ENCODE measurements at places on chromosomes 3 and 15.

- H3K27me3 ChIP-seq, result no peaks in the 10 kb centered on the region
- H3K4me3 ChIP-seq, result no peak overlapping the region
- DNase-seq, result no peak
- H3K36me3 ChIP-seq, result no peaks in the 10 kb centered on the region
- no peak overlapping the region for H3K27ac ChIP-seq
Observed at GRCh38 chr3:180548050-180548449, 53.9 kb upstream of the TTC14 start.

DNA sequence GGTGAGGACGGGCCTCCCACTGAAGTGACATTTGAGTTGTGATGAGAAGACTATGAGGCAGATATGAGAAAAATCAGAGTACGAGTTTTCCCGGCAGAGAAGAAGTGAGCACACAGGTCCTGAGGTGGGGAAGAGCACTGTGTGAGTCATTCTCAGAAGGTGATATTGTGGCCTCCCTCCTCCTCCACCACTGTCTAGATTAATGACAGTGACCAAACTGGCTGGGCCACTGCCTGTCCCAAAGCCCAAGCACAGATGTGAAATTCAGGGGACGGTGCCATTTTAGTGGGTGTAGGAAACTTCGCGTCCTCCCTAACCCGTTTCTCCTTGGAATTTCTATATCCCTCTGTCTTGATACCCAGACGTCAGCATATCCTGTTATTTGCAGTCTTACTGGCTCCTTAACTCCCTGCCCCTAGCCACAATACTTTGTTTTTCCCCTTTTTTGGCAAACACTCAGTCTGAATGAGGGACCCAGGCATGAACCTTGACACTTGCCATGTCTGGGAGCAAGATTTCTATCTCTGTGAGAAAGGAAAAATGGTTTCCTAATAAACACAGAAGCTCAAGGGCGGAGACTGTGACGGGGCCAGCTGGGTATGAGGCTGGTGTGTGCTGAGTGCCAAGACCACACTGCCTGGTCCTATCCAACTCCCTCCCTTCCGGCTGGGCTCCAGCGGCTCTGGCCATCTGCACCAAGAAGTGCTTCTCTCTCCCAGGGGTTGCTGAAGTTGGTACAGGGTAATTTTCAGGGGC is 15.2 kb downstream of the PRICKLE2 start:
- no peaks in the 10 kb centered on the region for H3K27me3 ChIP-seq
- H3K36me3 ChIP-seq, result peaks cover 2% of the 10 kb centered on the region
- DNase-seq, result no peak
- H3K27ac ChIP-seq, result no peak overlapping the region

- H3K27me3 ChIP-seq, result no peaks in the 10 kb centered on the region
- no peak for DNase-seq
- H3K4me3 ChIP-seq, result no peak overlapping the region
- H3K4me1 ChIP-seq, result peaks cover 15% of the 10 kb centered on the region
Observed at GRCh38 chr15:71807125-71807629, 3.2 kb upstream of the NR2E3 start.

- no peak for DNase-seq
- no peaks in the 10 kb centered on the region for H3K27me3 ChIP-seq
- no peak overlapping the region for H3K4me3 ChIP-seq
- H3K4me1 ChIP-seq, result peaks cover 4% of the 10 kb centered on the region
- no peak overlapping the region for H3K27ac ChIP-seq
Observed at GRCh38 chr15:28902856-28903255, 17.1 kb downstream of the APBA2 start.

GRCh38 chr3:128551867-128552266 is 58.9 kb upstream of the GATA2 start:
- H3K27me3 ChIP-seq, result peaks cover 20% of the 10 kb centered on the region
- no peak for DNase-seq
- H3K4me1 ChIP-seq, result peaks cover 22% of the 10 kb centered on the region
- no peak overlapping the region for H3K4me3 ChIP-seq
- no peak overlapping the region for H3K27ac ChIP-seq

GRCh38 chr3:414063-414462 is 217.5 kb downstream of the CHL1 start:
- H3K4me1 ChIP-seq, result no peaks in the 10 kb centered on the region
- no peaks in the 10 kb centered on the region for H3K36me3 ChIP-seq
- DNase-seq, result peak; percentile 10
- no peak overlapping the region for H3K27ac ChIP-seq

- no peak for DNase-seq
- no peaks in the 10 kb centered on the region for H3K27me3 ChIP-seq
- peaks cover 34% of the 10 kb centered on the region for H3K4me1 ChIP-seq
- no peak overlapping the region for H3K27ac ChIP-seq
- H3K36me3 ChIP-seq, result no peaks in the 10 kb centered on the region
- no peak overlapping the region for H3K4me3 ChIP-seq
Observed at GRCh38 chr15:68610825-68611224, 32.0 kb downstream of the CORO2B start.

- no peak for DNase-seq
- H3K27me3 ChIP-seq, result no peaks in the 10 kb centered on the region
- H3K36me3 ChIP-seq, result peaks cover 7% of the 10 kb centered on the region
- no peak overlapping the region for H3K4me3 ChIP-seq
- H3K4me1 ChIP-seq, result peaks cover 27% of the 10 kb centered on the region
Observed at GRCh38 chr15:41921639-41922038, 27.8 kb upstream of the SPTBN5 start.

- H3K27ac ChIP-seq, result no peak overlapping the region
- no peak for DNase-seq
- no peaks in the 10 kb centered on the region for H3K27me3 ChIP-seq
- peaks cover 4% of the 10 kb centered on the region for H3K4me1 ChIP-seq
Observed at GRCh38 chr3:186946756-186947375, 16.5 kb downstream of the ST6GAL1 start.

GRCh38 chr3:185779461-185779860 is 45.4 kb downstream of the IGF2BP2 start:
- H3K4me1 ChIP-seq, result peaks cover 26% of the 10 kb centered on the region
- no peak for DNase-seq
- no peak overlapping the region for H3K4me3 ChIP-seq
- no peaks in the 10 kb centered on the region for H3K27me3 ChIP-seq
- H3K36me3 ChIP-seq, result peaks cover 2% of the 10 kb centered on the region

DNA sequence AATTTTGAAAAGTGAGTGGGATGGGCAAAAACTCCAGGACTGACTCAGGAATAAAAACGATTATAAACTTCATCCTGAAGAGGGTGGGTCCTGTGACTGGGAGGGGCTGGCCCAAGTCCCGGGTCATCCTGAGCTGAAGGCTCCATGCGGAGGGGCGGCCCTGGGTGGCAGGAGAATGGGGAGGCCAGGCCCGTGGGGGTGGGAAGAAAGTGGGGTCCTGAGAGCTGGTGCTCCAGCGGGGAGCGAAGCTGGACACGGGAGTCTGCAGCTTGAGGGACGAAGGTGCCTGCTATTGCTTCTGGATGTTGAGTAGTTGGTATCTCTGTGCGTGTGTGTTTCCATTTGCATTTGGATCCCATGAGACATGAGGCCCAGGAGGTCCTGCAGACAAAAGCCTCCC is 4.7 kb upstream of the OCA2 start:
- no peak overlapping the region for H3K4me3 ChIP-seq
- no peaks in the 10 kb centered on the region for H3K36me3 ChIP-seq
- no peak for DNase-seq

GRCh38 chr3:128495435-128495970 is 2.5 kb upstream of the GATA2 start:
- H3K27me3 ChIP-seq, result peaks cover 51% of the 10 kb centered on the region
- no peak for DNase-seq
- no peak overlapping the region for H3K4me3 ChIP-seq
- no peaks in the 10 kb centered on the region for H3K36me3 ChIP-seq

- no peak overlapping the region for H3K4me3 ChIP-seq
- no peaks in the 10 kb centered on the region for H3K36me3 ChIP-seq
- DNase-seq, result peak; percentile 88
Observed at GRCh38 chr15:99507504-99508310, 58.1 kb upstream of the MEF2A start.

DNA sequence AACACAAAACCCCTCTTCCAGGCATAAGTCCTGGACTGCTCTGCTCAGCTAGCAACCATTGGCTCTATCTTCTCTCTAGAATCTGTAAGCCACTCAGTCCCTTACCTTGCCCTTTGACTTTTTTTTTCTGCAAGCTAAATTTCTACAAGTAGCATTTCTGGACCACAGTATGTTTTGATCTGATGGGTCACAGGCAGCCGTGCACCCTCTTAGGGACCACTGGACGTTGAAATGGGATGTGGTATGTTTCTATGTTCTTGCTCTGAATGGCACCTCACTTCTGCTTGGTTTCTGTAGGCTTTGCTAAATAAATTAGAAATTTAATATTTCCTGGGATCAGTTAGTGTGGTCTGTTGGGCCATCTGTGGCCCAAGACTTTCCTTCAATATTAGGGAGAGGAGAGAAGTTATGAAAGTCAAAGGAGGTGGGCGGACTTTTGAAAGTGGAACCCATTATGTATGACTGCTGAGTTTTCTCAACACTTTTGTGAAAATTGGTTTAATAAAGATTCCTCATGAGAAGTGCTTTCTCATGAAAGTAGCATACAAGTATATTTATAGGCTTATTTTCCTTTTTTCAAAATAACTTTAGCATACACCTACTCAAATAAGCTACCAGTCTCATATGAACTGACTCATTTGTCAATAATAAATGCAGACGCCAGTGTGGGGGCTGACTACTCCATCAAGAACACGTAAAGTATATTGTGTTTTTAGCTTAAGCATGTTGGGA is 18.4 kb upstream of the TIPARP start:
- DNase-seq, result no peak
- no peaks in the 10 kb centered on the region for H3K4me1 ChIP-seq
- no peaks in the 10 kb centered on the region for H3K36me3 ChIP-seq
- no peak overlapping the region for H3K27ac ChIP-seq

DNA sequence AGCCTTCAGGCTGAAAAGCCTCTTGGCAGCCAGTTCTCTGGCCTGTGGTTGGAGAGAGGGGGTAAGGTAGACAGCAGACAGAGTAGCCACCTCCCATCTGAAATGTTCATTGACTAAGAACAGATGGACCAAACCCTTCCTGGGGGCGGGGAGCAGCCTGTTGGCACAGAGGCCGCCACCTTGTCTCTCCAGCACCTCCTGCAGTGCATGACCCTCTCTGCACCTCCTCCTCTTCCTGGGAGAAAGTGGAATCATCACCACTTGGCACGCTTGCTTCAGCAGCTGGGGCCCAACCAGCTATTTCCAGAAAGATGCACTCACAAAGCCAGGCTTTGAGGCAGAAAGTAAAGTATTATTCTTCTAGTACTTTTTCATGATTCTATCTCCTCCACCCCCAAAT is 313.4 kb upstream of the CHRM5 start:
- H3K27me3 ChIP-seq, result no peaks in the 10 kb centered on the region
- no peak for DNase-seq
- no peak overlapping the region for H3K4me3 ChIP-seq
- no peak overlapping the region for H3K27ac ChIP-seq
- no peaks in the 10 kb centered on the region for H3K4me1 ChIP-seq
- no peaks in the 10 kb centered on the region for H3K36me3 ChIP-seq

GRCh38 chr3:184804801-184805200 is 7.2 kb upstream of the VPS8 start:
- H3K36me3 ChIP-seq, result no peaks in the 10 kb centered on the region
- H3K27me3 ChIP-seq, result no peaks in the 10 kb centered on the region
- DNase-seq, result no peak
- no peak overlapping the region for H3K27ac ChIP-seq
- H3K4me3 ChIP-seq, result no peak overlapping the region

GRCh38 chr3:9147215-9147895 is 102.1 kb downstream of the SRGAP3 start:
- no peaks in the 10 kb centered on the region for H3K36me3 ChIP-seq
- H3K27ac ChIP-seq, result no peak overlapping the region
- H3K4me1 ChIP-seq, result no peaks in the 10 kb centered on the region
- H3K27me3 ChIP-seq, result peaks cover 3% of the 10 kb centered on the region
- DNase-seq, result no peak

DNA sequence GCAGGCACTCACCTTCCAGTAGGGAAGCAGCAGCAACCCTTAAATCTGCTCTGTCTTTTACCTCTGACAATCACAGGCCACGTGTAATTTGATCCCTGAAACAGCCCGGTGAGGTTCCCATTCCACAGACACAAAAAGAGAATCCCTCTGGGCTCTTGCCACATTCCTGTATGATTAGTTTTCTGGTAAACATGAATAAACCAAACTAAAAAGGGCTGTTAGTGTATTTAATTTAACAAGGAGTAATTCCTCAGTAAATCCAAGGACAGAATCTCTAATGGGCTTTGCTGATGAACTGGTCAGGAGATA is 186.9 kb downstream of the FAM43A start:
- H3K27me3 ChIP-seq, result no peaks in the 10 kb centered on the region
- H3K4me1 ChIP-seq, result peaks cover 17% of the 10 kb centered on the region
- peak; percentile 83 for DNase-seq
- H3K4me3 ChIP-seq, result no peak overlapping the region

DNA sequence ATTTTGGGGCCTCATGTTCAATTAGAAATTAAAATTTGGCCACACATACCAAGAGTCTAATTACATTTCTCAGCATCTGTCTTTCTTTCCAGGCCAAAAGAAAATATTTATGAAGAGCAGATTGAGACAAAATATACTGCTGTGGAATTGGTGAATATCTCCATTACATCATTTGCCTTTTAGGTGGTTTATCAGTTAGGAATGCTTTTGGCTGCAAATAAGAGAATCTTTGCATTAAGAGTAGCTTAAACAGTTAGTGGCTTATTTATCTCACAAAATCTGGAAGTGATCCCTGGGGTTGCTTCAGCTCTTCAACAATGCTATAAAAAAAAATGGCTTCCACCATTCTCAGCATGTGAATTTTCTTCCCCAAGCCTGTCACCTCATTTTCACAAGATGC is 308.7 kb downstream of the MAGI1 start:
- H3K27ac ChIP-seq, result peak overlapping the region; percentile 82
- no peaks in the 10 kb centered on the region for H3K27me3 ChIP-seq
- peak; percentile 76 for DNase-seq
- no peak overlapping the region for H3K4me3 ChIP-seq

- H3K27me3 ChIP-seq, result peaks cover 15% of the 10 kb centered on the region
- peaks cover 2% of the 10 kb centered on the region for H3K4me1 ChIP-seq
- no peak overlapping the region for H3K4me3 ChIP-seq
- no peak for DNase-seq
Observed at GRCh38 chr15:65385870-65386258, 8.1 kb upstream of the IGDCC3 start.

DNA sequence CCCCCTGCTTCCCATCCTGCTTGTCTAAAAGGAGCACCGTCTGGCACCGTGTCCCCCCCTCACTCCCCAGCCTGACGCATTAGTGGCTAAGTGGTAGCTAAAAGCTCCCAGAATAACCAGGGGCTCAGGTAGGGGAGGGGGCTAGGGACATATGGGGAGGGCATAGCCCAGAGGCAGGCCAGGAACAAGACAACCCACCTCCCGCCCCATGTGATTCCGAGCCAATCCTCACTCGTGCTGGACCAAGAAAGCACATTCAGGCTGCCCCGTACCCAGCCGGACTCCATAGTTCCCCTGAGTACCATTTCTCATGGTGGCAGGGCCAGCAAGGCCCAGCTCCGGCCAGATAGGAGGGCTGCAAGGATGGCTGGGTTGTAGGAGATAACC is 11.5 kb downstream of the SEMA7A start:
- DNase-seq, result no peak
- H3K36me3 ChIP-seq, result no peaks in the 10 kb centered on the region
- peaks cover 48% of the 10 kb centered on the region for H3K4me1 ChIP-seq
- H3K4me3 ChIP-seq, result no peak overlapping the region

GRCh38 chr3:195255176-195255500 is 15.8 kb downstream of the XXYLT1 start:
- peaks cover 20% of the 10 kb centered on the region for H3K4me1 ChIP-seq
- no peak overlapping the region for H3K4me3 ChIP-seq
- no peaks in the 10 kb centered on the region for H3K36me3 ChIP-seq
- no peaks in the 10 kb centered on the region for H3K27me3 ChIP-seq
- DNase-seq, result no peak

Data from IMR-90 (cell line).